ENCODE measurements at places on chromosomes 6 and 20.
A peak's percentile ranks its signal among the peaks of the same experiment; 100 is the strongest.

GRCh38 chr6:6007366-6008088, 802 bp upstream of the NRN1 start:
- DNase-seq = peak; percentile 56

DNA sequence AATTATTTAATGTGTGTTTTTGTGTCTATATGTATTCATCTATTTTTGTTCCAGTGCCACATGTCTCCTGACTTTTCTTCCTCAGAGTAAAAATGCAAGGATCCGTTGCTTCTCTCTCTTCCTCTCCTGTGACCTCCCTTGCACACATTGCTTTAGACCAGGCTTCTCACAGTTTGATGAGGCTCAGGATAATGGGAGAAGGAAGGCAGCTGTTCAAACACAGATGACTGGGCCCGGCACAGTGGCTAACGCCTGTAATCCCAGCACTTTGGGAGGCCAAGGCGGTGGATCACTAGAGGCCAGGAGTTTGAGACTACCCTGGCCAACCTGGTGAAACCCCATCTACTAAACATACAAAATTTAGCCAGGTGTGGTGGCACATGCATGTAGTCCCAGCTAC, 241.9 kb downstream of the SAMD5 start:
- DNase-seq = no peak

DNA sequence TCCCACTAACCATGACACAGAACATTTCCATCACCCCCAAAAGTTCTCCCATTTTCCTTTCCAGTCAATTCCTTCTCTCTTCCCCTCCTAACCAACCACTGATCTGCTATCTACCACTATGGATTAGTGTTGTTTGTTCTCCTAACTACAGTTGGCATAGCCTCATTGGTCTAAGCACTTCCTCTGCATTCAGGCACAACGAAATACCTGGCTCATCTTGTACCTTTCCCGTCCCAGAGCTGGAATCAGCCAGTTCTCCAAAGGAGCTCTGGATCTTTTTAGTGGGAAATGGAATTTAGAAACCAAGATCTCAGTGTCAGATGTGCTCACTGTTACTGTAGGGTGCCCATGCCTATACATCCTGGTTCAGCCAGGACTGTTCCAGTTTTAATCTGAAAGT, 4.0 kb upstream of the WTAP start:
- no peak for DNase-seq

GRCh38 chr6:12961761-12962160, 245.2 kb downstream of the PHACTR1 start:
- DNase-seq = no peak
